ENCODE measurements at places on chromosomes 5 and 9.

- DNase-seq: no peak
These were observed 2.6 kb upstream of the CD14 start for GRCh38 chr5:140635291-140636257.

- DNase-seq: no peak
These were observed 9.0 kb downstream of the MOCS2 start for GRCh38 chr5:53100606-53101005.

DNA sequence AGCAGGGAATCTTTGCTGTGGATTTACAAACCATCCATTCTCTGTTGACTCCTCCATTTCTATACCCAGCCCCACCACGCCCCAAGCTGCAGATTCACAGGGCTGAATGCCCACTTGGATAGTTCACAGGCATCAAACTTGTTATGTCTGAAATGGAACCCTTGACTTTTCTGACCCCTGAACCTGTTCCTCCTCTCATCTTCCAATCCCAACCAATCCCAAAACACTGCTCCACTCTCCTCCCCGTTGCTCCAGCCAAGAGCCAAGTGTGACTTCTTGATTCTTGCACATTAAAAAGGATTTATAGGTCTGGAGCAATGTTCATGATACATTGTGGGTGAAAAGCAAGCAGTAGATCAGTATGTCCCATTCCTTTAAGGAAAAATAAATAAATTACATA is 145.6 kb downstream of the DAB2IP start:
- DNase-seq: no peak

- no peak for DNase-seq
These were observed 24.8 kb downstream of the CCNJL start for GRCh38 chr5:160287378-160288051.

DNA sequence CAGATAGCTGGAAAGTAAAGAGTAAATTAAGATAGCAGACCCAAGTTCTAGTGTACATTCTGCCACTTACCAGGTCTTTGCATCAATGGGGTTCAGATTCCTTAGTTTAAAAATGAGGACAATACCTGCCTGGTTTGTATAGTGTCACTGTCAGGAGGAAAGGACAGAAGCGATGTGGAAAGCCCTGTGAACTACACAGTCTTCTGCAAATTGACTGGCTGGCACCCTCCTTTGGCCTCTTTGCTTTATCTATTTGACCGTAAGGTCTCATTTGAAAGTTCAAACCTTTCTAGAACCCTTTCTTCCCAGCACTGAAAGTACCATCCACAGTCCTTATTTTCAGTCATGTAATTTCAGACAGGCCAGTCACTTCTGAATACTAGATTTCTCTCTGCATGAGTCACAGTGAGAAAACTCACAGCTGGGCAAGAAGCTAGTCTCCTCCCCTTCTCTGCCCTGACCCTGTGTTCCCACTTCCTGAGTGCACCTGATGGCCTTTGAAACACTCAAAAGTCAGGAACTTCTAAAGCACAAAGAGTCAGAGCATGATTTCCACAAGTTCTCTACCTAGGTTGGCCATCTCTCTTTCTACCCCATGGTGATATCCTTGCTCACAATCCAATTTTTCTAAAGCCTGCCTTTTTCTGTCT is 91.3 kb upstream of the RASEF start:
- DNase-seq: no peak

DNA sequence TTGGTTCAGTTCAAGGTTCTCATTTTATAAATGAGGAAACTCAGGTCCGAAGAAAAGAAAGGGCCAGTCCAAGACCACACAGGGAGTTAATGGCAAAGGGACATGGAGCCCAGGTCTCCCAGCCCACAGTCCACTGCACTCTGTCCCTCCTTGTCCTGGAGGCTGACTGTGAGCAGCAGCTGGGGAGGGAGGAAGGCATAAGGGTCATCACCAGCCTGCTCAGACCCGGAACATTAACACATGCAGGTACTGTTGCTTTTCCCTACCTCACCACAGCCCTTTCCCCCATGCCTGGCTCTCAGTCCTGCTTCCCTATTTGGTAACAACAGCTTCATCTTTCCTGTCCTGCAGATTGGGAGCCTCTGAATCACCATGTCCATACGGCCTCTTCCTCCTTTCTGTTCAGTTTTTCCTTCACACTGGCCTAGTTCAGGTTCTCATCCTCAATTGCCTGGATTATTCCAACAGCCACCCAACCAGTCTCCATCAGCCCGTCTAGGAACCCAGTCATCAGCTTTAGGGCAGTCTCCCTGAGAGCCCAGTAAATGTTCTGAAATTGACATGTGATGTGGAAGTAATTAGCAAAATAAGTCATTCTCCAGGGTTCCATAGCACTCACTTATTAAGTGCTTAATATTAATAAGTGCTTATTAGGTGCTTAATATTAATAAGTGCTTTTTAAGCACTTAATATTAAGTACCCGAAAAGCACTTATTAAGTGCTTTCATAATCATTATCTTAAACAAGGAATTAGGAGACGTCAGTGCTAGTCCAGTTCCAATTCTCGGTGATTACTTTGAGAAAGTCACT is 4.3 kb downstream of the GPX3 start:
- no peak for DNase-seq

GRCh38 chr5:159263569-159263905 is 447 bp downstream of the UBLCP1 start:
- no peak for DNase-seq

DNA sequence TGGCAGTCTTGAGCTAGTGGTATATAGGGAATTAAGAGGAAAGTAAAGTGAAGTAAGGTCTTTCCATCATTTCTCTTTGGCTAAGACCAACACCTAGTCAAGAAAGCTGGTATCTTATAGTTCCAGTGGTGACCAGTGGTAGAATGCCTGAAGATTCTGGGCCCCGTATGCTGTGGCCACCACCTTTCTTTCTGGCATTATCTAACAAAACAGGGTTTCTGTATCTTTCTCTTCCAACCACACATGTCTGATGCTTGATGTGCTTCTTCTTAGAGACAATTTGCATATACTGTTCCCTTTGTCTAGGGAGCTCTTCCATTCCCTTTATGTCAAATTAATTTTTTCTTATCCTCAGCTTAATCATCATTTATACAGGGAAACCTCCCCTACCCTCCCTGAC is 109.9 kb upstream of the SSBP2 start:
- DNase-seq: no peak

DNA sequence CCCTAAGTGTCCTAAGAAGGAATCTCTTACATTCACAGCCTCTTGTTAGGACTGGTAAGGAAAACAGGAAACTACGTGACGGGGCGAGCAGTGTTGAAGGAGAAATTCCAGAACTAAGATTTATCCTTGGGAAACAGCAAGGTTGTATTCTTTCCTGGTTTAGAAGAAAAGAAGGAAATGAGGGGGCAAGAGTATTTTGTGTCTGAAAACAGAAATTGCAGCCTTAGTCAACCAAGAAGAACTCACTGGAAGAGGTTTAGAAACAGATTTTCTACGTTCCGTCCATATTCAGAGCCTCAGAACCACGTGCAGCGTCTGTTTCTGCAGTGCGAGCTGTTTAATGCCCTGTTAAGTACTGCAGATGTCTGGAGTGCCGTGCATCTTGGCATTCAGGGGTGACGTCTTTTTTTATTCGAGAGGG is 75.2 kb downstream of the GOLPH3 start:
- no peak for DNase-seq

DNA sequence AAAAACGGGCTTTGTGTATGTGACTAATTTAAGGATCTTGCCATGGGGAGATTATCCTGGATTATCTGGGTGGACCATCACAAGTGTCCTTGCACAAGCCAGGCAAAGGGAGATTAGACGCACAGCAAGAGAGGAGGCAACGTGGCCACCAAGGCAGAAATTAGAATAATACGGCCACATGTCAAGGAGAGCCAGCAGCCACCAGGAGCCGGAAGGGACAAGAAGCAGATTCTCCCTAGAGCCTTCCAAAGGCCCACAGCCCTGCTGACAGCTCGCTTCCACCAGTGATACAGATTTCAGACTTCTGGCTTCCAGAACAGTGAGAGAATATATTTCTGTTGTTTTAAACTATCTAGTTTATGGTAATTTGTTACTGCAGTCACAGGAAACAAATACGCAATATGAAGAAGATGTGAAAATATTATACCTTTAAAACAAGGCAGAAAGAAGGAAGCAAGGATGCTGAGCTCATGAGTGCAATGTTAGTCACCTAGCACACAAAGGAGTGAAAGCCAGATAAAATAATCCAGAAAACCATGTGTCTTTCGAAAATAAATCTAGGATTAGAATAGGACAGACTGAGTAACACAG is 28.7 kb upstream of the F2RL1 start:
- no peak for DNase-seq
